NCI-H1930 (cell line): ENCODE measurements at places on chromosomes 3 and 15.

DNA sequence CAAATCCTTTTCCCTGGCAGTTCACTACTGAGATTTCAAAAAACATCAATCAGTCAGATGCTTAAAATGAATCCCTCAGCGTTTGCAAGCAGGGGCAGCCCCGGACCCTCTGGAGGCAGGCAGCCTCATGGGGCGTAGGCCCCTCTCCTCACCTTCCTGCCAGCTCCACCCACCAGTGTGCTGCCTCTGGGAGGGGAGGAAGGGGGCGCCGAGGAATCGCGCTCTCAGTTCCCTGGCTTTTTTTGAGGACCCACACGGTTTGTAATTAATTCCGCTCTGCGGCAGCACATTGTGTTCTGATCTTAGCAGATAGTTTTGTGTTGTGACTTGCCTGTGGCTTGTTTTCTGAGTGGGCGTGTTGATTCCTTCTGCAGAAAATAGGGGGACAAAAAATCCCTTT lies 159.9 kb downstream of the KLF13 start:
- DNase-seq = no peak

DNA sequence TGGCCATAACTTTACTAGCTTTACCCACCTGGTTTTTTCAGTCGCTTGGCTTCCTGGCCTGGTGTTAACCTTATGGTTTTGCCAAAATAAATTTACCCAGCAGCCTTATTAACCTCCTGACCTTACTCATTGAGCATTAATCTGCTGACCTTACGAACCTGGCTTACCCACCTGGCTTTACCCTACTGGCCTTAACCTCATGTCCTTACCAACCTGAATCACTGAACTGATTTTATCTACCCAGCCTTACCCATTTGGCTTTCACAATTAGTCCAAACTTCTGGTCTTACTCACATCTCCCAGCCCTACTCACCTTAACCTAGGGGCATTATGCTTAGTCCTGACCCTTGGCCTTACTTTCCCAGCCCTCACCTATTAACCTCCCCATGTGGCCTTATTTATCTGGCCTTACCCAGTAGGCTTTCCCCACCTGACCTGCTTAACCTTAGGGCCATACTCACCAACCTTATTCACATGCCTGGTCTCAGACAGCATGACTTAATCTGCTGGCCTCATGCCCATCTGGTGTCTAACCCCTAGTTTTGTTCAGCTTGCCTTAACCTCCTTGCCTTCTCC lies 93.4 kb downstream of the IL12A start:
- DNase-seq = no peak

- DNase-seq = no peak
Observed at GRCh38 chr3:53238051-53238850, 17.6 kb downstream of the TKT start.

- DNase-seq = no peak
Observed at GRCh38 chr3:45241206-45241605, 15.1 kb upstream of the TMEM158 start.

DNA sequence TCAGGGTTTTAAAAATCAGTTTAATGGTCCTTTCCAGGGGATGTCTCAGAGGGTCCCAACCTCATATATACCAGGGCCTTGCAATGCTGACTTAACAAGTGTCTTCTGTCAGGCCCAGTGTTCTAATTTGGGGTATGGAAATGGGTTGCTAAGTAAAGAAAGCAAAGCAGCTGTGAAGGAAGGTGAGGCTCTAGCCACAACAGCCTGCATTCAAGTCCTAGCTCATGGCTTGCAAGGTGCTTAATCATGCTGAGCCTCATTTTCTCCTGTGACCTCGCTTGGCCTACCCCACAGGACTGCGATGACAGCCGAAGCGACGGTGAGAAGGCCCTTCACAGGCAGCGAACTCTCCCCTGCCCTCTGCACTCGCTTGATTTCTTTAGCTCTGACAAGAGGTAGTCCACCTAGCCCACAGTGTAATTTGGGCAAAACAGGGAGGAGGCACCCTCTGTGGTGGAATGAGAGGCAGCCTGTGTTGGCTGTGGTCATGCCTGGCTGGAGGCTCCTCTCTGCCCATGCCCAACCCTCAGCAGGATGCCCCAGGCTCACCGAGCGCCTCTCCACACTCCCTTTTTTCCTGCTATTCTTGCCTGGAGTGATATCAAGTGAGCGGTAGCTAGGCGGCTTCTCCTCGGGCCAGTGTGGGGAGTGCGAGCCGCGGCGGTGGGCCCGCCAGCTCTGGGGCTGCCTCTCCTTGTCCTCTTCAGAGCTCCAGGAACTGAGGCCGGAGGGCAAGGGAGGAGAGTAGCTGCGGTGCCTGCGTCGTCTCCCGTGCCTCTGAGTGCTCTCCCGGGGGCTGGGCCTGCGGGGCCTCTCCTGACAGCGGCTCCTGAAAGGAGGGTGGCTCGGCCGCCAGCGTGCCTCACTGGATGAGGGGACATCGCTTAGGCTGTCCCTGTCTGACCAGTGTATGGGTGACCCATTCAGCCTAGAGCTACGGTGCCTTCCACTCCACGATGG lies 29.2 kb downstream of the ILDR1 start:
- DNase-seq = no peak

DNA sequence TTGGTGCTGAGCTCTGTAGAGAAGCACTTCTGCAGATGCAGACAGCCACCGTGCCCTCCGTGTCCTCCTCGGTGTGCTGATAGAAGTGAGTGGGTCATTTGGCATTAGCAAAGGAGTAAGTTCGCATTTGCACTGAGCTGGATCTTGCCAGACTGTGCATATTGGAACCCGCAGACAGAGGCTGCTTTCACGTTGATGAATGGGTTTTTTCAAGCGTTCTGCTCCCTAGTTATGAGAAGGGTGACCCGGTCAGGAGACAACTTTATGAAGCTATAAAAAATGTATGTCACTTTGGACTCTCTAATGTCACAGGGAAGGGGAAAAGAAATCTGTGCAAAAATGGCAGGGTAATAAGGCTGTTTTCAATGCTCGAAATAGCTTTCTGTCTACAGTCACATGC lies 739.4 kb downstream of the MCTP2 start:
- no peak for DNase-seq

- DNase-seq = no peak
Observed at GRCh38 chr3:144586382-144586781, 614.8 kb downstream of the DIPK2A start.

- DNase-seq = no peak
Observed at GRCh38 chr3:192207651-192208050, 519.7 kb downstream of the FGF12 start.

GRCh38 chr3:58105196-58105595 lies 97.0 kb downstream of the FLNB start:
- no peak for DNase-seq
